Panc1 (cell line): ENCODE measurements at places on chromosomes 12 and 14. TPM values are rescaled to one million over a fixed set of nuclear protein-coding genes. Genes with fewer than 3 reads are reported as not detected.

Gene NKX2-1
- total RNA-seq: 0.13 TPM

Gene MFAP5
- total RNA-seq: not detected

Gene STAB2
- total RNA-seq: not detected

DNA sequence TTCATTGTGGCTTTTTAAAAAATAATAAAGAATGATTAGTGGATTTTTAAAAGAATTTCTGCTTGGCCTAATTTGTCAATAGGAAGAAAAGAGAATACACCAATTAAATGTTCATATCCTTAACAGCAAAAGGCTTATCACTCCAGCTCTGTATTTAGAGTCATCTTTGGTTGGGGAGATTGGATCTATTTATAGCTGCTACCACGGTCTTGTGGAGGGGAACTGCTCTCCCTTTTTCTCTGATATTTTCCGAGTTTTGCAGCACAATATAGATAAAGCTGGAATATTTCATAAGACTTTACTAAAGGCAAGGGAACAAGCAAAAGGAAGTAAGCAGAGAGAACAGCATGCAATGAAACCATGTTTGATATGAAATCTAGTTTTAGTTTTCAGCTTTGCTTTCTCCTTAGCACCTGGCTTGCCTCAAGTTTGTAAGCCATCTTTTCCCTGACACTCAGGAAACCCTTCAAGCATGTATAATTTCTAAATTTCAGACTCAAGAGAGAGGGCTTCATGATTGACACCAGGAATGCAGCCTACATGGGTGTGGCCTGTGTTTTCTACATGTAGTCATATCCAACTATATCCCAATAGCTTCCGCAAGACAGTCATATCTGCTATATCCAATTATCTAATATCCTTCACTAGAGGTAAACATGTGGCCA is 35.2 kb downstream of the BRMS1L start:
- DNase-seq: no peak

DNA sequence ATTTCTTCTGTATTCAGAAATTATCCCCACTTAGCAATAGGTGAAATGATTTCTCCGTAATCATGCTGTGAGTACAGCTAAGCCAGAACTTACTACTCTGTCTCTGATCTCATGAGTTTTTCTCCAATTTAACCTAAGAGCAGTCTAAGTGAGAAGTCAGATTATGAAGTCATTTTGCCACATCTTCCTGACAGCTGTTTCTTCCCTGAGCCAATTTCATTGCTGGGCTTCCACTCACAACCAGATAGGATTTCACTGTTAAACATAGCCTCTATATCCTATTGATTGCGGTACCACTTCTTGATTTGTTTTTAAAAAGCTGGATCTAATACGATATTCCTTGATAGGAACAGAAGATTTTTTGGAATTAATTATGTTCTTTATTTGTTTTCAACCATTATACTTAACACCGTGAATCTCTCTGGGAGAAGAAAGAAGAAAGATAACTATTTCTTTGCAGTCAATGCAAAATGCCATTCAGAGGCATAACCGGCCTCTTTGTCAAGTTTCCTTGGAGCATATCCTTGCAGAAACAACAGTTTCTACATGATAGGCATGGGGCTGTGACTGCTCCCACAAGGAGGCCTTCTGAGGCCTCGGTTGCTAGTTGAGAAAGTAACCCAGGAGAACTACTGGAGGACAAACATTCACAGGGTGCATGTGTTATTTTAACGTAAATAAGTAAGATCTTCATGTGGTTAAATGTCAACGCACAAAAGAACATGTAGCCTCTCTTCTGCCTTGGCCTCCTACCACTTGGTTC is 212.2 kb downstream of the NPAS3 start:
- no peak for DNase-seq

DNA sequence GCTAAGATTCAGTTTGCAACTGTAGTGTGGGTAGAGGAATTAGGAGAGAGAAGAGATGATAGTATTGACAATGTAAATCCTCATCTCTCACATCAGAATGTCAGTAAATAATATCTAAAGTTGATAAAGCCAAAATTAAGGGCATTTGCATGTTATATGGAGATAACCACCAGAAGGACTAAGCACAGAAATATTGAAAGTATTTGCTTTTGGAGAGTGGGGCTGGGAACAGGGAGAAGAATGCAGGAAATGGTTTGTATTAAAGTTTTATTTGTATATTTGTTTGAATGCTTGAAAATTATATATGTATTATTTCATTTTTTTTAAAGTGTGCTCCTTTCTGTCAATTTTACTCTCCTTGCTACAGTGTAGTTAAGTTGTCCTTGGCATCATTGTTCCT is 491.4 kb downstream of the APAF1 start:
- no peak for DNase-seq

DNA sequence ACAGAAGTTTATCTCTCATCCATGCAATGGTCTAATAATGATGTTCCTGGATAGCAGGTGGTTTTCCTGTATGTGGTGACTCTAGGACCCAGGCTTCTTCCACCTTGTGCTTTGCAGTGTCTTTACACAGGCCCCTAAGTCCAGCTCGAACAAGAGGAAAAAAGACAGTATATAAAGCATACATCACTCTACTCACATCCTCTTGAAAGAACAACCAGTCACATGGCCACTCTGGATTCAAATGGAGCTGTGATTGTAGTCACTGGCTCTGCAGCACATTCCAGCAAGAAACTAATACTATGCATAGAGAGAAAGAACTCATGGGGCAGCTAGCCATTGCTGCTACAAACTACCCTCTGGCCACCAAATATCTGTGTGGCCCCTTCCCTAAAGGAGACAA is 11.5 kb upstream of the E2F7 start:
- no peak for DNase-seq

DNA sequence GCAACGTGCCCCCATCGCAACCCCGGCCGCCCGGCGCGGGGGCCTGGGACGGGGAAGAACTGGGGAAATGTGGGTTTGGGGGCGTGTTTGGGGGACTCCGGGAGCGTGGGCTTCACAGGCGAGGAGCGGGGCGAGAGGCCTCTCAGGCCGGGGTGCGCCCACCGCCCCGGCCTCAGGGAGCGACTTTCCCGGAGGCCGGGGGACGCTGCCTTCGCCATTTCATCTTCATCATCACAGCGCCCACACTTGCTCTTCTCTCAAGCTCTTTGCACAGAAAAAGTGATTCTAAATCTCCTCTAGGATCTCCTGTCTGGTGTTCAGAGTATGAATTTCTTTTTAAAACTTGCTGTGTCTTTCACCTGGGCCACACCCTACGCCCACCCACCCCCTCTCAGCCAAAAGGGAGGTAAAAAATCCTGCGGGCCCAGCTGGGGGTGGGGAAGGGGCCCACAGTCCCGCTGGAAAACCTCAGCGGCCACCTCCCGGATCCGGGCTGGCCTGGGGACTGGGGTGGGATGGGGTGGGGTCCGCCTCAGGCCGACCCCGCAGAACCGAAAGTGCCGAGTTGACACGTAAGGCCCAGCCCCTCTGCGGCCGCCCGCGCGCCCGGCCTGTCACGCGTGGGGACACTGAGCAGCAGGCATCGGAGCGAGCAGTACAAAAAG is 7.4 kb downstream of the CDKN1B start:
- DNase-seq: no peak

DNA sequence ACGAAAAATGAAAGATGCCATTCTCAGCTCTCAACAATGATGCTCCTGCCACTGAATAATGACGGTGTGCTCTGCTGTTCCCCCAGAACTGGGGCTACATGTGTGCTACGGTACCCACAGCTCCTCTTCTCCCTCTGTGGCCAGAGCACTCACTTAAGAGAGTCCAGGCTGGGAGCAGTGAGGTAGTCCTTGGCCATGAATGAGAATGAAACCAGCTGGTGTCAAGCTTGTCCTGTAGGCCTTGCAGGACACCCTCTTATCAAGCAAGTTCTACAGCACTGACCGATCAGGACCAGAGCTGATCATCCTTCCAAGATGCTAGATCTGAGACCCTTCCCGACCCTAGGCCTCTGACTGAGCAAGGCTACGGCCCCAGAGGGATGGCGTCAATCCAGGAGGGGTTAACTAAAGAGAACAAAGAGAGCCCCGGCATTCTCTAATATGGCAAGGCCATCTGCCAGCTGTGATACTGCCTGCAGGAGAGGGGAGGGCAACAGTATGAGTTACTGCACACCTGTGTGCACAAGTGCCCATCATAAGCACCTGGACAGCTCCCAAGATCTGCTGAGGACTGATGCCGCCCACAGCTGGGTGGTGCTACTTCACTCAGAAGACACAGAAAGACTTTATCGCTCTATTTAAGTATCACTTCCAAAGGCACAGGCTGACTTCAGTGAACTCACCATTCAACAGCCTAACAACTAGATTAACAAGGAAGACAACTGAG is 30.5 kb downstream of the APPL2 start:
- DNase-seq: no peak

DNA sequence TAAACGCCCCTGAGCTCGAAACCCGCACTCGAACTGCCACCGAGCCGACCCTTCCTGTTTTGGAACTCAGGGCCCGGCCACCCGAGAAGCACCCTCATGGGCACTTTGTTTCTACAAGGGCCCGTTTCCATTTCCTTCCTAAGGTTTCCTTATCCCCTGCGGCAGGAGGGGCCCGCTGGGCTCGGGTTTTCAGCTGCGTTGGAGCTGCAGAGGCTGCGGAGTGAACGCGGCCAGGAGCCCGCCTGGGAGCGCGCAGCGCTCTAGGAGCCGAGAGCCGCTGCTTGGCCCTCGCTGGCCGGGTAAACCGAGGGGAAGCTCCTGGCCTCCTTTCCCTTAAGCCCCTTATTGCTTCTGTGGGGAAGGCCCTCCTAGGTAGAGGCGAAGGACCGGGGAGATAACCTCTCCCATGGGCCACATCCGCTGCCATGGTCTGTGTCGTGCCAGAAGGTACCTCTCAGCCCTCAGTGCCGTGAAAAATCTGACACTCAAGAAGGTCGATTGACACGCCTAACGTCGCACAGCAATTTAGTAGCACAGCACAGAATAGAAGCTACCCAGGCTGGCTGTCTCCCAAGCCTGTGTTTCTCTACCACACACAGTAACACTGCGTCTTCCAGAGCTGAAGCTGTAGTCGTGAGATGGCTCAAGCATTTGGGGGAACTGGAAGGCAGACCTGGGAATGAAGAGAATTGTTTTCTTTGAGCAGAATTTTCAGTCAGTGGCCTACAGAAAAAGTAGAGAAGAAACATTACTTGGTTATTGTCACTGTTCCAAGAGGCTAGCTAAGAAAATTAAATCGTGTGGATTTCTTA is 12.9 kb upstream of the CALM1 start:
- DNase-seq: no peak

DNA sequence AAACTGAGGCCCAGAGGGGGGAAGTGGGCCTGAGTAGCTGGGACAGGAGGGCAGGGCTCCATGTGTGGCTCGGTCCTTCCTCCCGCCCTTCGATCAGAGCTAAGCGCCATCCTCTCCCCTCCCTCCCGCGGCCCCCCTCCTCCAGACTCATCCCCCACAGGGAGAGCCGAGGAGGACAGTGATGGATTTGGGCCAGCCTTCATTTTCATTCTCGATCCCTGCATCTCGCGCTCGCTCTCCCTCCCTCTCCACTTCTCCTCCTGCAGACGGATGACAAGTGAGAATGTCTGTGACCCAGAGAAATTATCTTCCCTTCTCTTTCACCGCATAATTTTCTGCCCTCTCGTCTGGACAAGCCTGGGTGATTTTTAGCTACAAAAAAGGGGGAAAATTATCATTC is 183.3 kb downstream of the RBM19 start:
- DNase-seq: no peak

GRCh38 chr12:123886931-123887582 is 85.6 kb downstream of the CCDC92 start:
- DNase-seq: no peak
